ENCODE measurements at places on chromosomes 1 and 21. TPM values are rescaled to one million over a fixed set of nuclear protein-coding genes. Genes with fewer than 3 reads are reported as not detected.

The APOBEC4 gene
- total RNA-seq = not detected

The CHI3L1 gene
- total RNA-seq = 42.2 TPM

The KIF2C gene
- 10.1 TPM for total RNA-seq

The LIPI gene
- not detected for total RNA-seq

The CR1 gene
- 3.8 TPM for total RNA-seq

The SLC9A1 gene
- 5.8 TPM for total RNA-seq

The TTC22 gene
- 3.6 TPM for total RNA-seq

The KRTAP19-3 gene
- 9.7 TPM for total RNA-seq

The AGT gene
- 6.0 TPM for total RNA-seq

The CYYR1 gene
- total RNA-seq = 10.9 TPM

The MTF2 gene
- total RNA-seq = 35.4 TPM

The LMOD1 gene
- 7.4 TPM for total RNA-seq

The TNNI3K gene
- 3.1 TPM for total RNA-seq

The LCE1D gene
- 1.4 TPM for total RNA-seq

The KLHDC8A gene
- total RNA-seq = 1.3 TPM

The C1orf226 gene
- 1.5 TPM for total RNA-seq

The OR14K1 gene
- not detected for total RNA-seq

The TATDN3 gene
- 14.5 TPM for total RNA-seq

The KRTAP19-6 gene
- total RNA-seq = not detected

The FCGR2B gene
- 2.8 TPM for total RNA-seq

The HES3 gene
- not detected for total RNA-seq

The ADORA3 gene
- total RNA-seq = 0.20 TPM

The CDKN2C gene
- 18.1 TPM for total RNA-seq

The ALX3 gene
- total RNA-seq = not detected

The LTN1 gene
- 38.9 TPM for total RNA-seq

The GLIS1 gene
- 0.69 TPM for total RNA-seq

The C1orf185 gene
- total RNA-seq = not detected

The ADORA1 gene
- 1.1 TPM for total RNA-seq

The ZNF648 gene
- total RNA-seq = 0.89 TPM

The PLEKHN1 gene
- 1.9 TPM for total RNA-seq

The CTNNBIP1 gene
- total RNA-seq = 33.6 TPM

The PLA2G2F gene
- 3.0 TPM for total RNA-seq

The HES2 gene
- total RNA-seq = 5.9 TPM

The PRDM16 gene
- 1.5 TPM for total RNA-seq

The MINDY1 gene
- 19.4 TPM for total RNA-seq

The TRIM62 gene
- 4.3 TPM for total RNA-seq

The RHD gene
- total RNA-seq = 2.3 TPM

The PADI1 gene
- 11.7 TPM for total RNA-seq

The NR5A2 gene
- total RNA-seq = 5.9 TPM

The MAEL gene
- total RNA-seq = 0.20 TPM
